ENCODE measurements at places on chromosomes 6 and 20. TPM values are rescaled to one million over a fixed set of nuclear protein-coding genes. Genes with fewer than 3 reads are reported as not detected.

FOXP4 gene
- 12.1 TPM for total RNA-seq

DNA sequence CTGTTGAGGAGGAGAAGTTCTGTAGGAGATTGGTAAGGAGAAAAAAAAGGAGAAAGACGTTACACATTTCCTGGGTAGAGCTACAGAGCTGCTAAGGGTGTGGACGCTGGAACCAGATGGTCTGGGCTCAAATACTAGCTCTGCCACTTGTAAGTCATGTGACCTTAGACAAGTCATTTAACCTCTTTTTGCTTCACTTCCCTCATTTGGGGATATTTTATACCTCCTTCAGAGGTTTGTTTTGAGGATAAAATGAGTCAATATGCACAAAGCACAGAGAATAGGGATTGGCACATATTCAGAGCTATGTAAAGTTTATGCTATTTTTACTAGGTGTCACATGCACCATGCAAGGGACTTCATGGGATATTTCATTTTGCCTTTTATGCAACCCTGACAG is 708.8 kb downstream of the DHX35 start:
- no peaks in the 10 kb centered on the region for H3K36me3 ChIP-seq
- no peak overlapping the region for H3K27ac ChIP-seq

- H3K27ac ChIP-seq: no peak overlapping the region
- H3K4me1 ChIP-seq: no peaks in the 10 kb centered on the region
- peaks cover 30% of the 10 kb centered on the region for H3K36me3 ChIP-seq
- H3K4me3 ChIP-seq: no peak overlapping the region
Measured at GRCh38 chr20:16388731-16389130, 184.5 kb downstream of the KIF16B start.

GRCh38 chr20:60249436-60249835 is 291.2 kb downstream of the CDH26 start:
- H3K27me3 ChIP-seq: peaks cover 5% of the 10 kb centered on the region
- no peak for DNase-seq
- no peaks in the 10 kb centered on the region for H3K4me1 ChIP-seq
- no peak overlapping the region for H3K4me3 ChIP-seq
- H3K36me3 ChIP-seq: no peaks in the 10 kb centered on the region

DNA sequence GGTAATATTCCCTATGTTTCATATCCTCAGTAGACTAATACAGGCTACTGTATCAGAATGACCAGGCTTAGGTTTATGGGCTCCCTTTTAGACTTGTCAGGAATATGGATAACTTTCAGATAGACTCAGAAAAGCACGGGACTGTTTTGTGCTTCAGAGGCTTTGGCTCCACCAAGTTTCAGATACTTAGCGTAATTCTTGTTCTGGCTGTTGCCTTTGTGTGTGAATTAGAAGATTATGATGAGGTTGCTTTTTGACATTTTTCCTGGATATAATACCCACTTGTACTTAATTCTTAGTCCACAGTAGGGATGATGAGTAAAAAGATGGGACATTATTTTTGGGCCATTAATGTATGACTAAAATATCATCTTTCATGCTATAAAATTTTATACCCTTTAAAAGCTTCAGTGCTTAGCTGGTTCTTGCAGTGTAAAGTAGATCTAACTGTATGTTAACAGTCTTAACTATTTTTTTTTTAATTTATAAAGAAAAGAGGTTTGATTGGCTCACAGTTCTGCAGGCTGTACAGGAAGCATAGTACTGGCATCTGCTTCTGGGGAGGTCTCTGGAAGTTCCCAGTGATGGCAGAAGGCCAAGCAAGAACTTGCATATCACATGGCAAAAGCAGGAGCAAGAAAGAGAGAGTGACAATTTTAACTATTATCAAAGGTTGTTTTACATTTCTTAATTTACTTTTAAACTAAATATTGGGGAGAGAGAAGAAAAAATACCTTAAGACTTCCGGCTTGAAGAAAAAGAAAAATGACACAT is 120.7 kb downstream of the ZFAND3 start:
- H3K4me3 ChIP-seq: no peak overlapping the region
- no peaks in the 10 kb centered on the region for H3K36me3 ChIP-seq
- DNase-seq: no peak
- H3K27ac ChIP-seq: no peak overlapping the region
- peaks cover 7% of the 10 kb centered on the region for H3K4me1 ChIP-seq

DNA sequence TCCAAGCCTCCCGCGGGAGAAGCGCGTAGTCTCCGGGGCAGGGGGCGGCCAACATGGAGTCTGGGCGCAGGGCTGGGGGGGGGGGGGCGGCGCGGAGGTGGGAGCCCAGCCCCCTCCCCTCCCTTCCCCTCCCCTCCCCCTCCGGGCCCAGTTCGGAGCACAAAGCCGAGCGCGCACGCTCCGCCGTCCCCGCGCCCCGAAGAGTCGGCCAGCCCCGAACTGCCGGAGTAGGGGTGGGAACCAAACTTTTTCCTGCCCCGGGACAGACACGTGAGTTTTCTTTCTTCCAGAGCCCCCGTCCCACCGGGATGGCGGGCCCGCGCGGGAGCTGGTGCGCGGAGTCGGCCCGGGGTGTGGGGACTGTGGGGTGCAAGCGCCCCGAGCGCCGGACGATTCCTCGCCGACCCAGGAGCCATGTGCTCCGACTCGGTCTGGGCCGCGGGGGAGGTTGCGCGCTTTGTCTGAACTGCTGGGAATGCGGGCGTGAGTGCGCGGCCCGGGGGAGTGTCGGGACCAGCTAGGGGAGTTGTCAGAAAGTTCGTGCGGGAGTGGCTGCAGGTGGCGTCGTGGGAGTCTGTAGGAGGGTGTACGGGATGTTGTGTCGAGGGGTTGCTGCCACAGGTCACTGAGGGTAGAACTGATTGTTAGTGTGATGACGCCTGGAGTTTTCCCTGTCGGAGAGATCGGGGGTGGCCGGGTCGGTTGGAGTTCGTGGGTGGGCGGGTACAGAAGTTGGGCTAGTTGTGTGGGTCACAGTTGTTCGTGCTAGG is 1.2 kb downstream of the TGIF2 start:
- no peaks in the 10 kb centered on the region for H3K27me3 ChIP-seq
- H3K4me1 ChIP-seq: peaks cover 35% of the 10 kb centered on the region
- H3K36me3 ChIP-seq: peaks cover 9% of the 10 kb centered on the region
- peak overlapping the region; percentile 85 for H3K4me3 ChIP-seq

DNA sequence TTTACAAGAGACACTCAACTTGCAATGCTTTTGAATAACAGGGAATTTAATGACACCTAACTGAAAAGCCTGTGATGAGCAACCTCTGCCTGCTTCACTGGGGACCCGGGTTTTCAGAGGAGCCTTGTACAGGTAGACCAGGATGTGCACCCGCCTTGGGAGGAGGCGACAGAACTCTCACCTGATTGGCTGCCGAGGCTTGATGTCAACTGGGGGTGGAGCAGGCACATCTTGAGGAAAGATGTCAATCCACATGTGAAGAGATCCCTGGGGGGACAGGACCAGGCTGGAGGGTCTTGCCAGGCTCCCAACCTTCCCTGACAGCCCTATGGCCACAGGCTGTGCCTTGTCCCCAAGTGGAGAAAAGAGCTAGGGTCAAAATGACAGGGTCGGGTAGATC is 19.8 kb downstream of the ERGIC3 start:
- H3K27ac ChIP-seq: no peak overlapping the region
- no peaks in the 10 kb centered on the region for H3K27me3 ChIP-seq
- H3K36me3 ChIP-seq: peaks cover 15% of the 10 kb centered on the region
- no peaks in the 10 kb centered on the region for H3K4me1 ChIP-seq
- DNase-seq: no peak
- H3K4me3 ChIP-seq: no peak overlapping the region

DNA sequence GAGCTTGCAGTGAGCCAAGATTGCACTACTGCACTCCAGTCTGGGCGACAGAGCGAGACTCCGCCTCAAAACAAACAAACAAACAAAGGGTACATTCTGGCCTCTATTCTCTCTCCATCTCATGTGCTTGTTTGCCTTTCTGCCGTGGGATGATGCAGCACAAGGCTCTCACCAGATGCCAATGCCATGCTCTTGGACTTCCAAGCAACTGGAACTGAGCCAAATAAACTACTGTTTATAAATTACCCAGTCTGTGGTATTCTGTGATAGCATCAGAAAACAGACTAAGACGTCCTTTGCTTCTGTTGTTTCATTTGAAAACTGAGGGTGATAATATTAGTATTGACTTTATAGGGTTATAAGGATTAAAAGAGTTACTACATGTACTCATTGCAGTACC is 3.6 kb upstream of the BRD2 start:
- H3K4me1 ChIP-seq: peaks cover 27% of the 10 kb centered on the region
- H3K4me3 ChIP-seq: no peak overlapping the region
- no peak for DNase-seq
- no peak overlapping the region for H3K27ac ChIP-seq
- no peaks in the 10 kb centered on the region for H3K36me3 ChIP-seq
- no peaks in the 10 kb centered on the region for H3K27me3 ChIP-seq

GRCh38 chr20:43839793-43840199 is 74.9 kb upstream of the TOX2 start:
- H3K4me3 ChIP-seq: no peak overlapping the region
- no peaks in the 10 kb centered on the region for H3K36me3 ChIP-seq
- H3K27me3 ChIP-seq: peaks cover 5% of the 10 kb centered on the region

SIRPB2 gene
- 1.2 TPM for total RNA-seq

- H3K27ac ChIP-seq: no peak overlapping the region
- H3K36me3 ChIP-seq: no peaks in the 10 kb centered on the region
- no peaks in the 10 kb centered on the region for H3K27me3 ChIP-seq
- H3K4me1 ChIP-seq: peaks cover 5% of the 10 kb centered on the region
- DNase-seq: no peak
Measured at GRCh38 chr20:6599876-6600735, 167.4 kb upstream of the BMP2 start.

KHDC1L gene
- not detected for total RNA-seq

- no peak for DNase-seq
- H3K27me3 ChIP-seq: no peaks in the 10 kb centered on the region
- no peaks in the 10 kb centered on the region for H3K36me3 ChIP-seq
- no peak overlapping the region for H3K27ac ChIP-seq
Measured at GRCh38 chr20:10794765-10795164, 121.0 kb upstream of the JAG1 start.

DNA sequence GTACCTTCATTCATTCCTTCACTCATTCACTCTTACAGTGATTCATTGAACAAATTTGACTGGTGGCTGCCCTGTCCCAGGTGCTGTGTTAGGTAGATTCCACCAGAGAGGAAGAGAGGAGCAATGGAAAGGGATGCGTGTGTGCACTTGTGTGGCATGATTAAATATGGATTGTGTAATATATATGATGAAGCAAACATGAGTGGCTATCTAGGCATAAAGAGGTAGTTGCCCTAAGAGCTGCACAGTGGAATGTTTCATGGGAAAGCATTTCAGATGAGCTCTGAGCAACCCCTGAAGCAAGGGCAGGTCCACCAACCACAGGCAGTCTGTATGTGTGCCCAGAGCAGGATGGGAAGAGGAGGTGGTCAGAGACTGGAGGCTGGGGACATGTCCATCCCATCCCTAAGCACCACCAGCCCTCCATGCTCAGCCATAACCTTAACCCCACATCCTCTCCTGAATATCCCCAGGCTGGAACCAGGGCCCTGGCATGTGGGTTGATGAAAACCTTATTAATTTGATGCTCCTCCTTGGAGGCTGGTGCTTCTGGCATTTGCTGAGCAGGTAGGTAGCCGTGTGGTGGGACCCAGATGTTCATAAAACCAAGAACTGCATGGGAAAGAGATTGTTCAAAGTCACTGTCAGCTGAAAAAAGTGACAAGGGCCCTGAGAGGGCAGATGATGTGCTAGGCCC is 226.2 kb downstream of the SYNDIG1 start:
- no peak overlapping the region for H3K4me3 ChIP-seq
- no peaks in the 10 kb centered on the region for H3K36me3 ChIP-seq
- no peaks in the 10 kb centered on the region for H3K4me1 ChIP-seq
- H3K27me3 ChIP-seq: peaks cover 4% of the 10 kb centered on the region
- no peak overlapping the region for H3K27ac ChIP-seq
- peak; percentile 32 for DNase-seq

BPIFB4 gene
- total RNA-seq: not detected

DNA sequence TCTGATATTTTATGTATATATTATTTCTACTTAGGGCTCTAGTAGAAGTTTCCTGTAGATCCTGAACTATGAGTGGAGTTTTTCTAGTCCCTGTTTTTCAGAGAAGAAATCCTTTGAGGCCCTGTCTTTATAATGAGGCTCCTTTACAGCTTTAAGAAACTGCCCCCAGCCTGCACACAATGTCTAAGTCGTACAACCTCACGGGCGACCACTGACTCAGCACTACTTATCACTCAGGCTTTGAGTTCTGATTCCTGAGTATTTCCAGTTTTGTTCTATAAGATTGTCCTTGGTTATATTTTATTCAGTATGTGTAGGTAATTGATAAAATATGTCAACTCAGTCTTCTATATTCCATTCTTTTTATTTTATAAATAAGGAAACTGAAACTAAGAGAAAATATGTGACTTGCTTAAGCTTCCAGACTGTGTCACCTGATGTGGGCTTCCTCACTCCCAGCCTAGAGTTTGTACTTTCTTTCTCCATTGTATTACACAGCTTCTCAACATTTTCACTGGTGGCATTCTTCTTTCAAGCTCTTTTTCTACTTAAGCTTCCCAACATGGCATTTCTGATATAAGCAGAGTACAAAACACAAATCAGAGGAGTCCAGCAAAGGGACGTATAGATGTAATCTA is 167.0 kb downstream of the TBX18 start:
- H3K27ac ChIP-seq: no peak overlapping the region
- no peaks in the 10 kb centered on the region for H3K36me3 ChIP-seq
- no peak for DNase-seq
- no peaks in the 10 kb centered on the region for H3K27me3 ChIP-seq

GRCh38 chr6:49918787-49919186 is 45.2 kb downstream of the DEFB114 start:
- no peak overlapping the region for H3K27ac ChIP-seq
- no peak for DNase-seq
- no peaks in the 10 kb centered on the region for H3K27me3 ChIP-seq
- peaks cover 3% of the 10 kb centered on the region for H3K4me1 ChIP-seq
- H3K36me3 ChIP-seq: no peaks in the 10 kb centered on the region
- no peak overlapping the region for H3K4me3 ChIP-seq

DNA sequence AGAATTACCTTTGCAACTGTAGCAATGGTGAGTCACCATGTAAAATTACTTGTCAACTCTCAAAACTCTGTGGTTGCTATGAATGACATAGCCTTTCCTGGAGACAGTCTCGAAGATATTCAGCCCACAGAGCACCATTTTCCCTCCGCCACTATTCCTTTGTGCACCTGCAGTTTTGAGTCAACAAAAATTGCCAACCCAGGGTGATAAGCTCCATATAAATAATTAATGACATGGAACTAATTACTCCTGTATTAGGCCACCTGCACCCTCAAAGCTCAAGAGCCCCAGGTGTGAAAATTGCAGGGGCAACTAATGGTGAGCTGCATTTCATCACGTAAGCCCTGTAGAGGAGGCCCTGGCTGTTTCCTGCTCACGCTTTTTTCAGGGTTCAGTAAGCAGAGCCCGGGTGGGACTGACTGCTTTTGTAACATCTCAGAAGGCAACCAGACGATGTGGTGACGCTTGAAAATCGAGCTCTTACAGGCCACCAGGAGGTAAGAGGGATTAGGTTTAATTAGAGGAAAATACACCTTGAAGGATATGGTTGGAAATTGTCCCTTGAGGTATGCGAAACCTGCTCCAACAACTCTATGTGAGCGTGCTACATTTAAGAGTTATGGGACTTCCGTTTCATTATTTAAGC is 70.8 kb downstream of the BMP2 start:
- H3K36me3 ChIP-seq: no peaks in the 10 kb centered on the region
- H3K27ac ChIP-seq: no peak overlapping the region
- H3K27me3 ChIP-seq: peaks cover 8% of the 10 kb centered on the region
- no peak overlapping the region for H3K4me3 ChIP-seq
